ENCODE measurements at places on chromosomes 6 and 20.
A peak's percentile ranks its signal among the peaks of the same experiment; 100 is the strongest.

GRCh38 chr6:76940191-76940590, 523.1 kb downstream of the HTR1B start:
- no peak for DNase-seq

DNA sequence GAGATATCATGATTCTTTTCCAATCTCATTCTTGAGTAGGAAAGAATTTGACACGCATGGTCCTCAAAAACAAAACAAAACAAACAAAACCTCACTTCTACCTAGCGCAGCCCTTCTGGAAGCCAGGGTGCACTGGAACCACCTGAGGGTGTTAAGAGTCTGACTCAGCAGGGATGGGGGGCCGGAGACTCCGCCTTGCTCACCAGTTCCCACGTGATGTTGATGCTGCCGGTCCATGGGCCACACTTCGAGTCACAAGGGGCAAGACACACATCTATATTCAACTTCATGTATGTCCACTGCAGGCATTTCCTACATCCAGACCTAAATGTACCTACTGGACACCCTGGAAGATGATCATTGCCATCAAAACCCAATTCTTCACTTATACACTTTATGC, 30.4 kb downstream of the BFSP1 start:
- no peak for DNase-seq

GRCh38 chr6:107115695-107116327, 496 bp upstream of the BEND3 start:
- peak; percentile 39 for DNase-seq

GRCh38 chr6:118306392-118307238, 241.5 kb upstream of the PLN start:
- peak; percentile 52 for DNase-seq

- peak; percentile 68 for DNase-seq
Observed at GRCh38 chr6:15441215-15441868, 195.5 kb downstream of the JARID2 start.

- no peak for DNase-seq
Observed at GRCh38 chr6:104710543-104711335, 149.0 kb downstream of the HACE1 start.

- no peak for DNase-seq
Observed at GRCh38 chr20:56865055-56865454, 235.9 kb downstream of the TFAP2C start.

DNA sequence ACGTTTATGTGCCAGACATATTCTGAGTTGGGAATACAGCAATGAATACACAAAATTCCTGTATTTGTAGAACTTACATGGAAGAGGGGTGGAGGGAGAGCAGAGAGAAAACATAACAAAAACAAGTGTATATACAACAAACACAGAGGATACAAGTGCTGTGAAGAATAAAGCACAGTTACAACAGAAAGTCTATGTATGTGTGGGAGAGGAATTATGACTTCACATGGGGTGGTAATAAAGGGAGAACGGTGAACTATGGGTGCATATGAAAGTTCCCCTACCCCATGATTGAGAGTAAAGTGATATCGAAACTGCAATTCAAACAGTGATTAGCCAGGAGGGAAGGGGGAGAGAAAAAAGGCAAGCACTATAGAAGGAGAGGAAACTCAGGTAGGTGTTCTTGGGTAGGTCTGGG, 24.6 kb downstream of the HBS1L start:
- no peak for DNase-seq

- DNase-seq: no peak
Observed at GRCh38 chr6:108597572-108598304, 37.0 kb downstream of the FOXO3 start.

DNA sequence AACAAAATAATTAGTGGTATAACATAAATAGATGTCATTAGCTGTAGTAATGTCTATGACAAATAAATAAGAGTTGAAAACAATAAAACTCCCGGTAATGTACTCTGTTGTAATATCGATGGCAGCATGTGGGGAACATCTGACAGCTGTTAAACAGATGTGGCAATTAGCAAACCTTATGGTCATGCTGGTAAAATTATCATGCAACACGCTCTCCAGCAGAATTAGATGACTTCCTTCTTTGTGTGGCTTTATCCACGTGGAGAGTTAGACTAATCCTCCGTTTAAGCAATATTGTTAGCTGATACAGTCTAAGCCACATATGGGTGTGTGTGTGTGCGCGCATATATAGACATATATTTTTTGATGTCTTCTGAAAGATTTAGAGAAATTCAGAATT, 77.7 kb upstream of the ZFP64 start:
- no peak for DNase-seq

GRCh38 chr20:34843421-34843820, 18.0 kb upstream of the NCOA6 start:
- DNase-seq: no peak

DNA sequence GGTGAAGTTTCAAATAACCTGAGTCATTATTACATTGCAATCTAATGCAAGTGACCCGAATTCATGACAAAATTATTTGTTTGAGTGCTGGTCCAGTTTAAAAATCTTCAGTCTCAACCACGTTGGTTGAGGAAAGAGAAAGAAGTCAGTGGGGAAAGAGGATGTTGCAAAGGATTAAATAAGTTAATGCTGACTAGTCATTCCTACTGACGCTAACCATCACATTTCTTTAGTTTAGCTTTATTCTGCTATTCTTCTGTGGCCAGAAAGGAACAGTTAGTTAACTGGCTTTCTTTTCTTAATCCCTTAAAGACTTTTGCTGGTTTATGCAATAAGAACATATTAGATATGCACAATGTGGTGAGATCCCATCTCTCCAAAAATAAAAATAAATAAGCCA, 143.8 kb upstream of the FAM83B start:
- no peak for DNase-seq

DNA sequence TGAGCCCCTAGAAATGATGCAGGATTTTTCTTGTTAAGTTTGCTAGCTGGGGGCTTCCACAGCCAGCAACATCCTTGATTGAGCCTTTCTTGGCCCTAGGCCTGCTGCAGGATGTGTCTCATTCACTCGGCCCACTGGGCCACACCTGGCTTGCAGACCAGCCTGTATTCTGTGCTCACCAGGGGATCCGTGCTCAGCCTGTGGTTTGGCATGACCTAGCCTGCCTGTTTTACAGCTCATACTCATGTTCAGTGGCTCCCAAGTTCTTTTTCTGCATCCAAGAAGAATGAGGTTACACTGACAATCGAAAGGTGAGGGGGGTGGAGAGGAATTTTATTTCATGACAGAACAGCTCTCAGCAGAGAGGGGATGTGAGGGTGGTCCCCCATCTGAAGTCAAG, 263.4 kb downstream of the RIMS1 start:
- DNase-seq: no peak

GRCh38 chr6:105501246-105501645, 98.4 kb upstream of the PREP start:
- no peak for DNase-seq

GRCh38 chr6:169656546-169657283, 45.1 kb downstream of the WDR27 start:
- no peak for DNase-seq

GRCh38 chr20:8932192-8933165, 136.4 kb upstream of the PLCB4 start:
- no peak for DNase-seq

- DNase-seq: no peak
Observed at GRCh38 chr6:7033202-7033601, 74.6 kb upstream of the RREB1 start.

GRCh38 chr6:72616406-72617015, 5.4 kb upstream of the KCNQ5 start:
- DNase-seq: peak; percentile 22

- DNase-seq: no peak
Observed at GRCh38 chr20:5657876-5658200, 92.4 kb upstream of the SHLD1 start.

- no peak for DNase-seq
Observed at GRCh38 chr6:160198606-160199211, 59.9 kb downstream of the SLC22A2 start.

GRCh38 chr20:47778398-47779354, 6.6 kb downstream of the SULF2 start:
- DNase-seq: no peak

DNA sequence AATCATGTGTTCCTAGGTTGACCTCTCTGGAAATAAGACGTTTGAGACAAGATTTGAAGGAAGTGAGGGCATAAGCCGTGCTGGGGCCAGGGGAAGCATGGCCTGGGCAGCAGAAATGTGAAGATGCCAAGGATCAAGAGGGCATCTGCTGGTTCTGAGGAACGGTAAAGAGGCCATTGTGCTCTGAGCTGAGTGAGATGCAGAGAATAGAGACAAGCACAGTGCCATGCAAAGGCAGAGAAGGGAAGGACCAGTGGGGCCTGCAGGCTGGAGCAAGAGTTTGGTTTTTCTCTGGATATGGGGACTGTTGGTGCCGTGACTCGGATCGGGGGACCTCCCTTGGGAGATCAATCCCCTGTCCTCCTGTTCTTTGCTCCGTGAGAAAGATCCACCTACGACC, 50.8 kb downstream of the SMPDL3A start:
- no peak for DNase-seq

- DNase-seq: no peak
Observed at GRCh38 chr6:123898665-123899064, 95.0 kb downstream of the NKAIN2 start.

GRCh38 chr6:158095031-158095430, 73.0 kb downstream of the SERAC1 start:
- DNase-seq: no peak

GRCh38 chr20:58583586-58583985, 67.5 kb upstream of the STX16 start:
- DNase-seq: no peak

GRCh38 chr6:136502786-136503185, 47.4 kb downstream of the MAP7 start:
- no peak for DNase-seq

GRCh38 chr20:14611479-14611878, 274.1 kb upstream of the FLRT3 start:
- no peak for DNase-seq

DNA sequence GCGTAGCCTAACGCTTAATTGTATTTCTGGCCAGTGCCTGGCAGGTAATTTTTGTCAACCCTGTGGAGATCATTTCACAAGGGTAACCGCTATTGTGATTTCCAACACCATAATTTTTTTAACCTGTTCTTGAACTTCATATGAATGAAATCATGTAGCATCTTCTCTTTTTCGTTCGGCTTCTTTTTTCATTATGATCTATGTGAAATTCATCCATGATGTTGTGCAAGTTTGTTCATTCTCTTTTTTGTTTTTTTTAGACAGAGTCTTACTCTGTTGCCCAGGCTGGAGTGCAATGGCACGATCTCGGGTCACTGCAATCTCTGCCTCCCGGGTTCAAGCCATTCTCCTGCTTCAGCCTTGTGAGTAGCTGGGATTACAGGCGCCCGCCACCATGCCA, 42.5 kb upstream of the TGM3 start:
- DNase-seq: no peak

DNA sequence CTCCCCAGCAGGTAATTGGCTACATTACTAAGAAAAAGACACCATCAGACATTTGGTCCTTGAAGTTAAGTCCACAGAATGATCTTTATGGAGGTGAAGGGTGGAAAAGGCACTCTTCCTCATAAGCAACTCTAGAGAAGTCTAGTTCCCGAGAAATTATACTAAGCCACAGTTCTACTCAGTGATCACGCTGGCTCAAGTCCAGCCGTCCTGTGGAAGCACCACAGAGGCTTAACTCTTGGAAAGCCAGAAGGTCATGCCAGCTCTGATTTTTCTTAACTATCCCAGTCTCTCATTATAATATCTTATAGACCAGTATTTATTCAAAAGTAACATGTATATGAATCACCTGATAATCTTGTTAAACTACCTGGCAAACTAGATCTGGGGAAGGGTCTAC, 258.5 kb downstream of the EYA4 start:
- DNase-seq: no peak

- DNase-seq: no peak
Observed at GRCh38 chr6:149242883-149243282, 74.6 kb upstream of the TAB2 start.

DNA sequence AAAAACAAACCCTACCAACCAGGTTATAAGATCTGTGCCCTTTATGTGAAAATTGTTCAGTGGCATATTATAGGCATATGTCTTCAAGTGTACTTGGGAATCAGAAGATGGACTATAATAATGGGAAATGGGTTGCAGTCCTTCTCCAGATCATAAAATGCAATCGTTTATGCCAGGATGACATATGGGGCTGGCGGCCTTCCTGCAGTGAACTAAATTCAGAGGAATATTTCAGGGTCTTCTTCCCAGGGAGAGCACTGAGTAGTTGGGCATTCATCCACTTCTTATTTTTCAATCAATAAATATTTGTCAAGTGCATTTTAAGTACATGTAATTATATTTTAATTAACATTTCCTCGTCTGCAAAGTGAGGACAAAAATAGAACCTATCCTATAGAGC, 176.2 kb upstream of the CNR1 start:
- DNase-seq: no peak
